ENCODE measurements at places on chromosomes 7 and 10. TPM values are rescaled to one million over a fixed set of nuclear protein-coding genes. Genes with fewer than 3 reads are reported as not detected.

Gene OR9A2
- not detected for total RNA-seq

Gene ZNF488
- 13.3 TPM for total RNA-seq

Gene NUTM2A
- 0.14 TPM for total RNA-seq

Gene SPDYE11
- not detected for total RNA-seq
